Inflammatory macrophage (primary cell): ENCODE measurements at places on chromosomes 4 and X.

DNA sequence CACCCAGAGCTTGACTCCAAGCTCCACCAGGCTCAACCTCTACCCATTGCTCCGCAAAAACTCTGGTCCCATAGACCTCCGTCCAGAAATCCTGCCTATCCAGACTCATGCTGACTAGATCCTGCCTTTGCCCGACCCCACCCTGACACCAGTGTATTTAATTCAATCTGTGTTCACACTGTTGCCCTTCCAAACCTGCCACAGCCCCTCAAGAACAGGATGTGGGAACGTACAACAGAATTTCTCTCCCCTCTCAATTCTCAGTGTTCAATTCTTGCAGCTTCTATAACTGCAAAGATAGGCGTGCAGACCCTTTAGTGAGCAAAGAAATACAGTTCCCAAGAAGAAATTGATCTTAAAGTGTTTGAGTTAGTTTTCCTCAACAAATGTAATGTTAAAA is 154.2 kb upstream of the FRG1 start:
- DNase-seq = no peak

- DNase-seq = no peak
Observed at GRCh38 chr4:106494066-106494465, 125.5 kb upstream of the GIMD1 start.

DNA sequence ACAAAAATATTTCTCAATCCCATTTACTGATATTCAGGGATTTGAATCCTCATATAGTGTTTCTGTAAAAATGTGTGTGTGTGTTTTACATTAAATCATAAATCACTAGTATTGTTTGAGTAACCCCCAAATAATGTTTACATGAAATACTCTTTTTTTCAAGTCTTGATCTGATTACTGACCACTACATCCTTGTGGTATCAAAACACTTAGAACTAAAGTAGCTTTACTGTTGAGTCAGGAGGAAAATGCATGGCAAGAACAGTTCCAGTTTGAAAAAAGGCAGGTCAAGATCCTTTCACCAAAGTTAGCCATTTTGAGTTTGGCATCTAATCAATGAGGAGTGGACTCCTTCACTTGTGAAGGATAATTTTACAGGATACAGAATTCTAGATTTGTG is 3.6 kb upstream of the WDR19 start:
- no peak for DNase-seq

DNA sequence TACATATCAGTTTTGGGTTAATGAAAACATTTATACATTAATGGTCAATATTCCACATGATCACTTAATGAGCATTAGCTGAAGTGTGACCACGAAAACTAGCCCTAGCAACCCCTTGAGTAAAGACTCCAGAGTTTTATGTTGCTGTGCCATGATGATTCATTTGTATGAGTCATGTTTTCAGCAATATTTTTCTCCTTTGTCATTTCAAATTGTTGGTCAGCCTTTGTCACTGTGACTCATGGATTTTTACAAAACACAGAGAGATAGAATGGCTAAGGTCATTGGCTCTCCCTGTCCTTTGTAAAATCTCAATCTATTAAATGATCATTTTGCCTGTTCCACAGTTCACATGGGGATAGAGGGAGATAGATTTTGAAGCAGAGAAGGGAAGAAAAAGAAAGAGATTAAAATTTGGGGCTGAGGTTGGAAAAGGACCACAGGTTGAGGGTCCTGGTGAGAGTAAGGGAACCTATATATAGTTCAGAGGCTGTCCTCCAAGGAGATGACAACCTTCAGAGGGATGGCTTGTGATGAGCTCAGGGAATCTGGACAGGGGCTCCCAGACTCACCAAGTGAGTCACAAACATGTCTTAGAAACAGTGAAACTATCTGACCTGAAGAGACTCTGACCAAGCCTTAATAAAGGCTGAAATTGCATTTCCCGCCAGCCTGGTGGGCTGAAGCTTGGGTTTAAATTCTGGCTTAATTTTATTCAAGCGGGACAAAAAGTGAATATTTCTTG is 25.6 kb downstream of the NR0B1 start:
- peak; percentile 32 for DNase-seq

DNA sequence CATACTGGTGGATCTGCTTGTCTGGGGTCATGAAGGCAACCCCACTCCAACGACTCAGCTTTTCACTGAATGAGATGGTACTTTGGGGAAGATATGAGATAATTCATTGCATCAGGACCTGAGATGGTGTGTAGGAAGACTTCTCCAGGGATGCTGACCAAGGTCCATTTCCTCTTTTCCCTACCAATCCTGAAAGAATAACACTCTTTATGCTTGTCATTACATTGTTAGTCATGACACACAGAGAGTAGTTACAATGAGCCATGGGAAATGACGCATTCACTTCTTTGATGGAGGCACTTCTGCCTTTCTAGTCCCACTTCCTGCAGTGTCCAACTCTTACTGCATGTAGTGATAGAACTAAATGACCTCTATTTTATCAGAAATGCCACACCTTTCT is 58.6 kb downstream of the AREG start:
- DNase-seq = peak; percentile 84

DNA sequence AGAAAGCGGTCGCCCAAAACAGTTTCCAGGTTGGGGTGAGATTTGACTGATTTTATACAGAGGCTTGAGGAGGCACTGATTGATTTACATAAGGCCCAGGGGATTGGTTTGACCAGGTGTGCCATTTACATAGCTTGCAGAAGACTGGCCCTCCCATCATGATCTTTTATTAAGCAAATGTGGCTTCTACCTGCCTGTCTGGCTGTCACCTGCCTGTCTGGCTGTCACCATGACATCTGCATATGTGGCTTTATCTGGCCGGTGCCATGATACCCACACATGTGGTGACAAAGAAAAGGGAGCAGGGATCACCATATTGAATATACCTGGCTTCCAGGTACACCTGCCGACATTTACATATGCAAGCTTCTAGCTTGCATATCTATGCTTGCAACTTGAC is 17.0 kb upstream of the CDS1 start:
- DNase-seq = no peak

DNA sequence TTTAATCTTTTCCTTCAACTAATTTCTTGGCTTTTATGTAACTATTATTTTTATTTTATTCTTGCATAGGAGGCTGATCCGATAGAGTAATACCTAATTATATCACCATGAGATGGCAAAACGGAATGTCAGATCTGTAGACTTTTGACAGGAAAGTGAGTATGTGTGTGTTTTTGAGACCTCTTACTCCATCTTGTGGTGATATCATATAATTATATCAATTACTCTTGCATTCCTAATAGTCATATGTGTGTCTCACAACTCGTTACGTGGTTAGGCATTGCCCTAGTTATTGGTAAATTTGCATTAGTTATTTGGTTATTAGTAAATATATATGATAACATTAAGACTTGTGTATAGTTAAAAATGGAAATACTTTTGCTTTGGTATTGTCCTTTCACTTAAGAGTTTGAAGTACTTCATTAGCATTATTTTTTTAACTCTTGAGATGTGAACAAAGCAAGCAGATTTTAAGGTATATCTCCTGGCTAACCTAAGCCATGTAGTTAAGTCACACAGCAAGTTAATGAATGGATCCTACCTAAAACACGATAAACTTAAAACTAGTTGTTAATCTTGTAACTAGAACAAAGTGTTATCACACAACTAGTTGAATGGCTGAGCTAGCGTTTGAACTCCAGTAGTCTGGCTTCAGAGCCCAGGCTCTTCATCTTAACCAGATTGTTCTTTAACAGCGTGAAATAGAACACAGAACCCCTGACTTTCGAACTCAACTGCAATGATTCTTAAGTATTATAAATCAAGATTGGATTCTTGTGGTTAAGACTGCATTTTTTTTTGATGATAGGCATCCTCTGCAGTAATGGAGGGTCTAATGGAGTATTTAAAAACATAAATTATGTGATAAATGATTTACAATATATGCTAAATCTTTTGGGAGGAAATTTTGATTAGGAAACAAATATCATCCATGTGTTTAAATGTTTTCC is 67.1 kb downstream of the PGRMC2 start:
- peak; percentile 39 for DNase-seq

DNA sequence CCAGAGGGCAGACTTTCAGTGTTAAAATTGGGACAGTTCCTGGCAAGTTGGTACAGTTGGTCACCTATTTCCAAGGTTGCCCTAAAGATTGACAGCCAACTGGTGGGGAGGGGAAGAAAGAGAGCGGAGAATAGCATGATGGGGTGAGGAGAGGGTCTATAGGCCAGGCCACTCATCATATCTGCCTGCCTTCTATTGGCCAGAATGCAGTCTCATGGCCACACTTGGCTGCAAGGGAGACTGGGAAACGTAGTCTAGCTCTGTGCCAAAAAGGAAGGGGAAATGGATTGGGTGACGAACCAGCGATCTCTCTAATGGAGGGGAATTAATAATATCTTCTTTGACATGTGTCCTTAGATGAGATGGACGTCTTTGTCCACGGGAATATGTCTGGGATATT is 197.4 kb upstream of the ATP6AP2 start:
- DNase-seq = no peak

DNA sequence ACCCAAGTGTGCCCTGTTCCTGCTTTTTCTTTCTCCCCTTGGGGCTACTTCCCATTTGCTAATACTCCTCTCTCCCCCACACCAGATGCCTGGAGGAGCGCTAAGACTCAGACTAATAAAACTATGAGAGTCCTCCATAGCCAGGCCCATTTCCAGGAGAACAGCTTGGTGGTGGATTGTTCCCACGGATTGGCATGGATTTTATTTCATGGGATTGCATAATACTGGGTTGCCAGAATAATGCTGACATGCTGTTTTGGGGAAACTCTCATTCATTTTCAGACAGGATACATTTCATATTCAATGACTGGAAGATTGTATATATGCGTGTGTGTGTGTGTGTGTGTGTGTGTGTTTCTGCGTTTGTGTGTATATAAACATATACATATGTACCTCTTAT is 447.5 kb upstream of the PITX2 start:
- DNase-seq = no peak

GRCh38 chr4:153159016-153159415 is 45.2 kb upstream of the TRIM2 start:
- DNase-seq = no peak

DNA sequence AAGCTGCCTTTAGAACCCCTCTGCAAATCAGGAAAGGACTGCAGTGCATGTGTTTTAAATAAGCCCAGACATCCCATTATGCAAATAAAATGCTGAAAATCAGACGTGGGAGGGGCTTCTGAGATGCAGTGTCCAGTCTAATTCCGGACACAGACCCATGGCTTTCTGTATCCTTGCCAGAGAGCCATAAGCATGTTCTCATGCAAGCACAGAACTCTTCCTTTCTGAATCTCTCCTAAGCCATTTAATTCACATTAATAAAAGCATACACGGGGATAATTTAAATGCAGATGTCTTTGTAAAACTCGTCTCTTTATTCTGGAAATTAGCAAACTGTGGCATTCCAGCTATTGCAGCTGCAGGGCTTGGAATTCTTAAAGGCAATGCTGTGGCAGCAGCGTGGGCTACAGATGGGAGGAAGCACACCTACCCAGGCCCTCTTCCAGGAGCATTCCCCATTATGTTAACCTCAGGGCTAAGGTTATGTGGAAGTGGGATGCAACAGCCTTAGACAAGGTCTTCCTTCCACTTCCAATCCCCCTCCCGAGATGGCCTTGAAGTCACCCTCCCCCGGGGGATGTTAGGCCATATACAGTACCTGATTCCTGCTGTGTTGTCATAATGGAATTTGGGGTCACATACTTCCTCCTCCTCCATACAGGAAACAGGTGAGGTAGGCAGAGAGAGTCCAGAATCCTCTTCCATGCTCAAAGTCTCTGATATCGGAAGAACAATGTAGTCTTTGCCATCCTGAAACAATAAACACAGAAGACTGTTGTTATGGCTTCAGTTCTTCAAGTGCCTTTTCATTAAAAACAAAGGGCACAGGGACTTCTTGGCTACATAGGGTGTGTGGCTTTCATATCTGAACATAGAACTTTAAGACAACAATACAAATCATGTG is 38.1 kb downstream of the KDR start:
- DNase-seq = no peak

- DNase-seq = no peak
Observed at GRCh38 chr4:80461412-80461811, 125.9 kb downstream of the CFAP299 start.

DNA sequence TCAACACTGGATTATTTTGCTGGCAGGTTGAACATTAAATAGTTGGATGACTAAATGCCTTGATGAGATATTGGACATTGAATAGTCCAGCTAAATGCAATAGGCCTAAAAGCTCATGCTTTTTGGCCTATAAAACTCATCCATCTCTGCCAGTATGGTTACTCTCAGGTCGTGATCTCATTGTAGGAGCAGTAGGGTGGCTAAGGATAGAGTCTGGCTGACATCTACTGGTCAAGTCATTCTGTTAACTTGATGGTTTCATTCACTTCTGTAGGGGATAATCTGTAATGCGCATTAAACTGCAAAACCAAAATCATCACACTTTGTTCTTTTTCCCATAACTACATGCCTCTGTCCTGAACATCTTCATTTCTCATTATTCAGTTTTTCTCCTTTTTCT is 227.0 kb downstream of the DKK2 start:
- DNase-seq = peak; percentile 68

DNA sequence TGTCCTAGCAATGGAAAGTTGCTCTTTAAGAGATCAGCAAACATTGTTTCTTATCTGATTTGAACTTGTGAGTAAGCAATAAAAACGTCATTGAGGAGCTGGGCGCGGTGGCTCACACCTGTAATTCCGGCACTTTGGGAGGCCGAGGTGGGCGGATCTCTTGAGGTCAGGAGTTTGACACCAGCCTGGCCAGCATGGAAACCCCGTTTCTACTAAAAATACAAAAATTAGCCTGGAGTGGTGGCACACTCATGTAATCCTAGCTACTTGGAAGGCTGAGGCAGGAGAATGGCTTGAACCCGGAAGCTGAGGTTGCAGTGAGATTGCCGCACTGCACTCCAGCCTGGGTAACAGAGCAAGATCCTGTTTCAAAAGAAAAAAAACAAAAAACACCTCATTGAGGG is 11.2 kb upstream of the PLAC8 start:
- peak; percentile 57 for DNase-seq

GRCh38 chr4:76690011-76690905 is 207.7 kb downstream of the SOWAHB start:
- DNase-seq = no peak

GRCh38 chrX:151873096-151873495 is 39.6 kb upstream of the MAGEA4 start:
- DNase-seq = no peak

- DNase-seq = peak; percentile 42
Observed at GRCh38 chrX:12865359-12865758, 1.5 kb upstream of the TLR7 start.

GRCh38 chr4:100165809-100166208 is 24.5 kb downstream of the DDIT4L start:
- peak; percentile 15 for DNase-seq

DNA sequence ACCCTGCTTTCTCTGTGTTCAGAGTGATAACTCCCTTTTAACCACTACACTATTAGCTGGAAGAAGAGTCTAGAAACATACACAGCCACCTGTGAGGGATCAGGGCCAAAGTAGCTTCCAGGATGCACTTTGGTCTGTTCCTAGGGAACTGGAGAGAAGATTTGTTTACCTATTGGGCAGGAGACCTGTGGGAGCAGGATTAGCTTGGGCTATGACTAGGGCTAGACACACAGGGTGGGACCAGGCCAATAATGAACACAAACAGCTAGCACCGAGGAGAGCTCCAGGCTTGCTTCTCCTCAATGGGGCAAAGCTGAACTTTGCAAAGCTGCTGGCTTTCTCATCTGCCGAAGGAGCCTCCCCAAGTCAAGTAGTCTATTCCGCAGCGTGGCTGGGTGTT is 24.4 kb upstream of the MAP7D3 start:
- no peak for DNase-seq

- DNase-seq = no peak
Observed at GRCh38 chr4:101177154-101177553, 170.2 kb downstream of the PPP3CA start.
